ENCODE measurements at places on chromosomes 12 and 14. TPM values are rescaled to one million over a fixed set of nuclear protein-coding genes. Genes with fewer than 3 reads are reported as not detected.

The ADAM21 gene
- 0.11 TPM for total RNA-seq

The TTC6 gene
- total RNA-seq, result not detected

GRCh38 chr12:116591855-116592637, 32.9 kb downstream of the MAP1LC3B2 start:
- DNase-seq, result peak; percentile 51

- DNase-seq, result peak; percentile 55
These were observed at the start of gene SELPLG for GRCh38 chr12:108633534-108634248. SELPLG (minus strand) TSS chr12:108633894; CDS start chr12:108624307, 9,587 bp downstream.

DNA sequence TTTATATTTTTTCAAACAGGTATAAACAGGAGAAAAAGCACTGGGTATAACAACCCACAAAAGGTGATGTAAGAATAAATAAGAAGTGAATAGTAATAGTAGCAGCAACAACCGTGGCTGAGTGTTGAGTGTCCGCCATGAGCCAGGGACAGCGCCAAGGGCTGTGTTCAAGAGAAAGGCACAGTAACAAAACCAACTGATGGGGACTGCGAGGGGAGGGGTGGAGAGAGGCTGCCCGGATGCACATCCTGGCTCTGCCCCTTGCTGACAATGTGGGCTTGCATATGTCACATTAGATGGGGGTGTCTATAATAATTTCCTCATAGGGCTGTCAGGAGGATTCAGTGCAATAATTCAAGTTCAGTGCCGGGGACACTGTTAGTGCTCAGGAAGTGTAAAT, 912.4 kb downstream of the VRK1 start:
- DNase-seq, result no peak

DNA sequence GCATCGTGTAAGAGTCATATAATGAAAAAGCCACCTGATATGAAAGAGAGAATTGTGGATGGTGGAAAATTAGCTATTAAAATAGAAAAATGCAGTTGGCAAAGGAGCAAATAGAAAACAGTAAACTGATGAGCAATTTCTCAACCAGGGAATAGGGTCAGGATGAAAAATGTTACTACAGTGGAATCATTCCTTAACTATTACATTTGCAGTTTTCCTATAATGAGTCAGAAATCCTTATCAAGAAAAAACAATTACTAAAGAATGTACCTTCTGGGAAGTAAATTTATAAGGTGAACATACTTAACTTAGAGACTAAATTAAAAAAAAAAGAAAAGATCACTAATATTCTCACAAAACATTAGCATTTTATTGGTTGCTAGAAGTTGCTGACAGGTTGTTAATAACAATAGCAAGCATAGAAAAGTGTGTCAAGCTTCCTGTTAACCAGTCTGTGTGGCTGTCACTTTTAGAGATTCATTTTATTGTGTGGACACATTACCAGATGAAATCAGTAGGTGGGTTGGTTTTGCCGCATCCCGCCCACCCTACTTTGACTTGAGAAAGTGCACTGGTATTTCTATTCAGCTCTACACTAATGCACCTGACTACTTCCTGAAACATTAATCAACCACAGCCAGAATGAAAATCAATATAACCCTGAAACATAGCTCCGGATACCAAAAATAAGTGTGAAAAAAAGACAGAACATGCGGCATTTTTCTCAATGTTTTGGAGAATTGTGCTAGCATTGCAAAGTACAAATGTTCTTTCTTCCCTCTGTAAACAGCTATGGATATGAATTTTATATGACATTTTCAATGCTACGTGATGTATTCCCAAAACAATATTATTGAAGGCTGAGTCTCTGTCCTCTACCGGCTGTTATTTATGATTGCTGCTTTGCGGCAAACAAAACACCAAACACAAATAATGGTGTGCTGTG, 576.7 kb downstream of the SLC16A7 start:
- no peak for DNase-seq

GRCh38 chr12:92118826-92119536, 26.7 kb downstream of the BTG1 start:
- no peak for DNase-seq

DNA sequence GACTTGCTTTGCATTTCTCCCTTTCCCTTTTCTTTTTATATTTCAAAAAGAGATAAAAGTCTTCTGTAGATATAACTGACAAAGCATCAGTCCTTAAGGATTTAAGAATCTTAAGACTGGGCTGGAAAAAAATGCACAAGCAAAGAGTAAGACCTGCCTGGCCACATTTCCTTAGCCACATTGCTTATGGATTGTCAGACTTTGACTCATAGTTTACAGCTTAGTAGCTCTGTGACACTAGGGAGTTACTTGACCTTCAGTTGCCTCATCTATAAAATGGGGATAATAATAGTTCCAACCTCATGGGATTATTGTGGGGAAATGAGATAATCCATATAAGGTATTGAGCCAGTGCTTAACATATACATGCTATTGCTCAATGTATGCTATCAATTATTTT, 66.4 kb upstream of the STK38L start:
- DNase-seq, result no peak

DNA sequence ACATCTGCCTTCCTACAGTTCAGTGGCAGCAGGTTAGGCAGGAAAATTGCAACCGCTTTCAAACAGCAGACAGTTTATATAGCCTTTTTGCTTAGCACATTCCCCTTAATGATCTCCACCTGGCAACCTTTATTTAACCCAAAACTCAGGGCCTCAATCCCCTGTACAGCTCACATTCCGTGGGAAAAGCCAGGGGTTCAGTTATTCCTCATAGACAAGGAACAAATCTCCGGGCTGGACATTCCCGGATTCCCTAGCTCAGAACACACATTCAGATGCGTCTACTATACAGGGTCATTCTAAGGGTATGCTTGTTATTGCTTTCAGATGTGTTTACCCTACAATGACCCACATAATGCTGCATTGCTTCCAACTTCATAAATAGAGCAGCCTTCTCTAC, 73.8 kb upstream of the DCN start:
- no peak for DNase-seq

DNA sequence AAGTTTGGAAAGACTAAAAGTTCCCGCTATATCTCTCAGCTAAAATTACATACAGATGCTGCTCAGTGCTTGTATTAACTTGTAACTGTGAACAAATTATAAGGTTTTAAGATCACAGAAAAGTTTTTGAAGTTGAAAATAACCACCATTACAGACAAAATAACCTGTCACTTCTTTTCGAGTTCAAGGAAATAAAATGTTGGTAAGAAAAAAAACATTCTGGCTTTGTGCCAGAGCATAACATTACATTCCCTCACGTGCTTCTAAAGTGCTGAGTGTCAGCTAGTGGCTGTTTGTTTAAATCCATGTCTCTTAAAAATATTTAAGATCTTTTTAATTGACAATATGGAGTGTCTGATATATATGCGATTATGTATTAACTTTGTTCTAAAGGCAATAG, 27.2 kb upstream of the ADAMTS20 start:
- no peak for DNase-seq

DNA sequence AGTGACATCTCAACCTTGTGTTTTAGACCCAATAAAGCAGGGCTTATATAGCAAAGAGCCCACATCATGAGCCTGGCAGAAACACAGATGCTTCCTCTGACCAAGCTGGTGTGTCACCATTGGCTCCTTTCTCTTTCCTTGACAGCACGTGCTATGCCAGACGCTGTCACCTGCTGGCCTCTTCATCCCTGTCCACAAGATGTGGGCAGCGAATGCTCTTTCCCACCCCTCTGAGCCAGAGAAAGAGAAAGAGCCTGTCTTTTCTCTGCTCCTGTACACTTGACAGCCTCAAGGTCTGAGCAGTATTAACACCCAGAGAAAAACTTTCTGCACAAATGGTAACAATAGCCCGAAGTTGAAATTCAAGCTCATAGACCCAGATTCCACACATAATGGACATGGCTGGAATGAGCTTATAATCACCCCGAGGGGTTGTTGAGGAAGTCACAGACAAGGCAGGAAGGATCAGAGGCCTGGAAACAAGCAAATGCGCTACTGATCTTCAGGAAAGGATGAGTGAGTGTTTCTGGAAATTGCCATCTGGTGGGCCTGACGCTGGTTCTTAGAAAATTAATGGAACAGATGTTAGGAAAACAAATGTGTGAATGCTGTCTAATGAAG, 8.9 kb downstream of the TGFB3 start:
- no peak for DNase-seq

DNA sequence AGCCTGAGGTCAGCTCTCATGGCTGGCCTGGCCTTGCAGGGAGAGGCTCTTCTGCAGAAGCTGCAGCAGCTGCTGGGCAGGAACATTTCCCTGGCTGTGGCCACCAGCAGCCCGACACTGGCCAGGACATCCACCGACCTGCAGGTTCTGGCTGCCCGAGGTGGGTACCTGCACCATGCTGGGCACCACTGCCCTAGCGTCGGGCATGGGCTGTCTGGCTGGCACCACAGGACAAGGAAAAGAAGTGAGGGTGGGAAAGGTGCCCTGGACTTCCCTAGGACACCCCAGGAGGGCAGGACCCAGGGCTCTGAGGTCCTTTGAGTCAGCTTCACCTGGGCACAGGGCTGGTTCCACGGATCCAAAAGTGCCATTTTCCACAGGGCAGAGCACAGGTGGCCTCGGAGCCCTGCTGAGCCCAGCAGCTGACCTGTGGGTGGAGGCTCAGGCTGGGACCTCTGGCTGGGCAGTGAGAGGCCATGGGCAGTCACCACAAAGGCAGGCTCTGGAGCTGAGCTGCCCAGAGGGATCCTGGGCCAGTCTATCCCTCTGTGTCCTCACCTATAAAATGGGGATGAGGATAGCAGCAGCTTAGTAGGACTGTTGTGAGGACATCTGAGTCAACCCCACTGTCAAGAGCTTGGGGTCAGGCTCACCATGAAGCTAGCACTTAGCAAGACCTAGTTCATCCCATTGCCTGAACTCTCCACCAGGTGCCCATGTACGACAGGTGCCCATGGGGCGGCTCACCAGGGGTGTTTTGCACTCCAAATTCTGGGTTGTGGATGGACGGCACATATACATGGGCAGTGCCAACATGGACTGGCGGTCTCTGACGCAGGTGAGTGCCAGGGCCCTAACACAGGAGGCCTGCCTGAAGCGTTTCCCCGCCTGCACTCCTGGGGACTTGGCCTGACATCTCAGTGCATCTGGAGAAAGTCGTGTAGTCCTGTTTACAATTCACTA, 4.9 kb downstream of the PLD4 start:
- no peak for DNase-seq

DNA sequence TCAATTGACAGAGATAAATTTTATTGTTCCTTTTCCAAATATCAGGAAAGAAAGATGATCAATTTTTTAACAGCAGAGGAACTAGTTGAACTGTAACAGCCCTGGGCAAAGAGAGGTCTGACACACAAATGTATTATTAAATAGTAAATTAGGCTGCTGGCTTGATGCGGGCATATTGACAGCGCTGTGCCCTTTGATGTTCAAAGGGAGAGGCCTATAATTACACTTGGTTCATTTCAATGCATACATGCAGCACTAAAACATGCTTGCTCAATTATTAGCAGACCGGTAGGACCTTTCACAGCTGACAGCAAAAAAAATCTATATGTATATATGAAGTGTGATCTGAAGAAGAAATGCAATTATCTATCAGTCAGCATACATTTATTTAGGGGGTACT, 219.8 kb downstream of the SLC2A13 start:
- no peak for DNase-seq

- DNase-seq, result no peak
These were observed 531.2 kb downstream of the DIO2 start for GRCh38 chr14:79680087-79680486.

- DNase-seq, result no peak
These were observed 46.7 kb downstream of the EML5 start for GRCh38 chr14:88746052-88746451.

Data from heart left ventricle (tissue), 16 donors.